Left lung (tissue), 14 donors: ENCODE measurements at places on chromosomes 12 and 14. TPM values are rescaled to one million over a fixed set of nuclear protein-coding genes. Genes with fewer than 3 reads are reported as not detected.

GRCh38 chr14:49886523-49886922 is 6.4 kb upstream of the ARF6 start:
- no peak for DNase-seq

DNA sequence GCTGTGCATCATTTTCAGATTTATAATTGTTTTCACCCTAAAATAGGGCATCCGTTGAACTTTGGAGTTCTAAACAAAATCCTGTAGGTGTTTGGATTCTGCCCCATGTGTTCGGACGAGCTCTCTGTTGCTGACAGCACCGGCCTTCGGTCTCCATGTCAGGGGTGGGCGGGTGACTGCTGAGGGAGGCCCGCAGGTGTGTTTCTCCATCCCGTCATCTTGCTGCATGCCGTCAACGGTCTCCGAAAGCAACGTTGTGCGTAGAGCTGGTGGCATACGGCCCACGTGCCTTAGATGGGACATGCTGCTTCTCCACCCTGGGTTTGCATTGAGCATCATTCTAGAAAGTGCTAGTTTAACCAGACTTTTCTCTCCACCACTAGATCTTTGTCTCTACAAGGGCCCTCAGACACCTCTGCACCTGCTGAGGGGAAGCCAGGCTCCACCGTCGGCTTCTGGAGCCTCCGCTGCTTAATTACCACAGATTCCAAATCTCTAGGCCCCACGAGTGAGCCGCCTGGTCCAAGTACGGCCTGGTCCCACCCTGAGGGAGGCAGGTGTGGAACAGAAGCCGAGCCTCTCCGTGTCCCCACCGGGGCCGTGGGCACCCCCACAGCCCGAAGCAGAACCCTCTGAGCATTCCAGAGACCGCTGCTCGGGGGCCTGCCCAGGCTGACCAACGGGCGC is 15.7 kb upstream of the AMN start:
- peak; percentile 73 for DNase-seq

- DNase-seq, result no peak
Measured at GRCh38 chr12:127936463-127936862, 330.5 kb upstream of the TMEM132C start.

GRCh38 chr12:132367852-132368251 is 38.5 kb upstream of the GALNT9 start:
- DNase-seq, result peak; percentile 21

GRCh38 chr12:42706321-42706720 is 116.8 kb upstream of the PRICKLE1 start:
- DNase-seq, result no peak

GRCh38 chr14:37027188-37027824 is 145.1 kb downstream of the SLC25A21 start:
- DNase-seq, result no peak

- DNase-seq, result no peak
Measured at GRCh38 chr14:94143711-94144110, 14.3 kb upstream of the IFI27L2 start.

- DNase-seq, result peak; percentile 44
Measured at GRCh38 chr14:46490238-46490685, 161.3 kb downstream of the RPL10L start.

GRCh38 chr14:95388699-95389098 is 69.0 kb upstream of the CLMN start:
- DNase-seq, result no peak

GRCh38 chr12:51270951-51271518 is 820 bp upstream of the SMAGP start:
- no peak for DNase-seq

GRCh38 chr12:121334513-121335343 is 17.5 kb downstream of the ANAPC5 start:
- DNase-seq, result no peak

GRCh38 chr14:89269404-89269803 is 147.6 kb downstream of the FOXN3 start:
- DNase-seq, result no peak

GRCh38 chr14:45145214-45145613 is 9.5 kb downstream of the FANCM start:
- no peak for DNase-seq

DNA sequence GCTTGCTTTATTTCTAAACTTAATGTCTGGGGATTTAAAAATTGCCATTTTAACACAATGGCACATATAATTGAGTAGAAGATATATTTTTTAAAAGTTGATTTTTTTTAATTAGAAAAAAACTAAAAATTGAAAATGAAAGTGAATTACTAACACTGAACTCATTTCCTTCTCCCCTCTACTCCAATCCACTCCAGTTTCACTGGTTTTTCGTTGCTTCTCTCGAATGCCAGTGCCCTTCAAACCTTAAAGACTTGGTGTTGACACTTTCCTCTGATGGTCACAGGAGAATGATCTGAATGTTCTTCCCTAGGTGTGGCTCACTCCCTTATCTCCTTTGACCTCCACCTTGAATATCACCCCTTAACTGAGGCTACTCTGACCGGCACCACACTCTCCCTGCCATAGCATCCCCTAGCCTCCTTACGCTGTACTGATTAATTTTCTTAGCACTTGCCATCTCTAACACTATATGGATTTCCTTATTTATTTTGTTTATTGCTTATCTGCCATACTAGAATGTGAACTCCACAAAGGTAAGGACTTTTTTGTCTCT is 107.1 kb downstream of the LIN7A start:
- no peak for DNase-seq

DNA sequence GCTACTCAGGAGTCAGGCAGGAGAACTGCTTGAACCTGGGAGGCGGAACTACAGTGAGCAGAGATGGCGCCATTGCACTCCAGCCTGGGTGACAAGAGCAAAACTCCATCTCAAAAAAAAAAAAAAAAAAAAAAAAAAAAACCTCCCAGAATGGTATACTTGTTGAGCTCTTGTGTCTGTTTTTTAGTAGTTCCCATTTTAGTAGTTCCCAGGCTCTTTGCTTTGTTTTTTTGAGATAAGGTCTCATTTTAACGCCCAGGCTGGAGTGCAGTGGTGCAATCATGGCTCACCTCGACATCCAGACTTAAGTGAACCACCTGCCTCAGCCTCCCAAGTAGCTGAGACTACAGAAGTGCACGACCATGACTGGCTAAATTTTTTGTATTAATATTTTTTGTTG is 13.4 kb downstream of the ATXN2 start:
- DNase-seq, result no peak

DNA sequence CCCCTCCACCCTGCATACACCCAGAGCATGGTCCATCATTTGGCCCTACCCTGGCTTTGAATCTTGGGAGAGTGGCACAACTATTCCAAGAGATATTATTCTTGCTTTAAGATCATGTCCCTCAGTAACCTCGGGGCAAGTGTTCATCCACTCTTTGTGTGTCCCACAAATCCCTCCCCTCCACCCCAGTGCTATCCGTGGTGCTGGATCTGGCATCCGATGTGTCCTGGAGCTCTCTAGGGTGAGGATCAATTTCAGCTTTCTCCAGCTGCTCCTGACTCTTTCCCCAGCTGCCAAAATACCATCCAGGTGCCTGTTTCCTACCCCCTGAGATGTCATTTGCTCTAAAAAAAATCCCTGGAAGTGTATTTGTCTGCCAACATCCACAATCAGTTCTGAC is 64.8 kb upstream of the CMKLR1 start:
- DNase-seq, result no peak

- DNase-seq, result peak; percentile 71
Measured at GRCh38 chr12:49909826-49910225, 6.1 kb upstream of the FAIM2 start.

- no peak for DNase-seq
Measured at GRCh38 chr12:131882804-131883520, 11.5 kb upstream of the ULK1 start.

- DNase-seq, result peak; percentile 80
Measured at GRCh38 chr14:105075379-105076295, 10.4 kb upstream of the GPR132 start.

- DNase-seq, result no peak
Measured at GRCh38 chr12:132481771-132482745, 7.9 kb upstream of the FBRSL1 start.

DNA sequence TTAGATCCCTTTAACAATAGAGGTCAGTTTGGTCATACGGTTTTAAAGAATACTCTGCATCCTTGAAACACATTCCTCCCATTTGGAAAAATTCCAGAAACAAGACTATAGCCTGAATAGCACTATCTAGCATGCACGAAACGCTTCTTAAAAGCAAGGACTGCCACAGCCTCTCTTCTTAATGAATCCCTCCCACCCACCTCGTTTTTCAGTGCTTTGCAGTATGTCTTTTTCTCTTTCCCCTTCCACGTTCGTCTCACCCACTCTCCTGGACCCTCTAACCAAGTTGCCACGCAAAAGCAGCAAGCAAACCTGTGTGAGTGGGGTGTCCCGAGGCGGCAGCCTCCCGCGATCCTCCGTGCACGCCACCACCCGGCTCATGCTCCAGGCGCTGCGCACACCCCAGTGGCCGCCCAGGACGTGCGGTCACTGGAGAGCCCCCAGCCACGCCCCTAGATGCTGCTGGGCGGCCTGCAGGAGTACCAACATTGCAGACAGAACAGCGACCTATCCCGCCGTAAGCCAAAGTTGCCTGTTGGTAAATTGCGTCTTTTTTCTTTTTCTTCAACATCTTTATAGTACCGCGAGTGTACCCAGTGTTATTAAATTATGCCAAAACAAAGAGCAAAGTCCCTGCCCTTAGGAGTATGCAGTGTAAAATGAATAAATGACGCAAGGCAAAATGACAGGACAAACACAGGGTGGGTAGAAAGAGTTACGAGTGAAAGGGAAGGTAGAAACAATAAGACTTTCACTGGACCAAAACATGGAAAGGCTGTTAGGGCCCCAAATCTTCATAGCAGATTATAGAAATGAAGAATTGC is at the start of gene SLC38A4:
Gene SLC38A4 (minus strand): TSS at position 407 of the 824 bp plus-strand sequence. CDS start 32,926 bp downstream, outside the sequence.
- peak; percentile 28 for DNase-seq

GRCh38 chr12:57176846-57177245 is 29.4 kb upstream of the LRP1-AS start:
- no peak for DNase-seq

GRCh38 chr12:108857158-108857407 is 300 bp downstream of the SSH1 start:
- DNase-seq, result no peak

GRCh38 chr12:124715121-124715990 is 147.9 kb upstream of the NCOR2 start:
- DNase-seq, result no peak

- no peak for DNase-seq
Measured at GRCh38 chr12:64500394-64500793, 48.5 kb downstream of the TBK1 start.

DNA sequence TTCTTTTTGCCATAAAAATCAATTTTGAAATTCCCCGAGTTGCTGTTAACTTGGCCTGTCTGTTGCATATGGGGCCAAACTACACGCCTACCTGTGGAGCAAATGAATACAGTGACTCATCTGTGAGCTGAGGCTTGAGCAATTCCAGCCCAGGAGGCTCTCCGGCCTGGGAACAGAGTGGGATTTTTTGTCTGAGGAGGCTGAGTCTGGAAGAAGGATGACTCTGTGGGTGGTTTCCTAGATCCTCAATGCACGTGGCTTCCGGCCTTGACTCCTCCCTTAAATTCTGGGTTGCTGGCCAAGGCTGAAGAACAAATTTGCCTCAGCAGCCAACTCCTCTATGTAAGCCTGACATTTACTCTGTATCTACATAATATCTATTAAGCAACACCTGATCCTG is 124.1 kb downstream of the SSPN start:
- no peak for DNase-seq

- no peak for DNase-seq
Measured at GRCh38 chr14:56805201-56805991, 4.9 kb downstream of the OTX2 start.

DNA sequence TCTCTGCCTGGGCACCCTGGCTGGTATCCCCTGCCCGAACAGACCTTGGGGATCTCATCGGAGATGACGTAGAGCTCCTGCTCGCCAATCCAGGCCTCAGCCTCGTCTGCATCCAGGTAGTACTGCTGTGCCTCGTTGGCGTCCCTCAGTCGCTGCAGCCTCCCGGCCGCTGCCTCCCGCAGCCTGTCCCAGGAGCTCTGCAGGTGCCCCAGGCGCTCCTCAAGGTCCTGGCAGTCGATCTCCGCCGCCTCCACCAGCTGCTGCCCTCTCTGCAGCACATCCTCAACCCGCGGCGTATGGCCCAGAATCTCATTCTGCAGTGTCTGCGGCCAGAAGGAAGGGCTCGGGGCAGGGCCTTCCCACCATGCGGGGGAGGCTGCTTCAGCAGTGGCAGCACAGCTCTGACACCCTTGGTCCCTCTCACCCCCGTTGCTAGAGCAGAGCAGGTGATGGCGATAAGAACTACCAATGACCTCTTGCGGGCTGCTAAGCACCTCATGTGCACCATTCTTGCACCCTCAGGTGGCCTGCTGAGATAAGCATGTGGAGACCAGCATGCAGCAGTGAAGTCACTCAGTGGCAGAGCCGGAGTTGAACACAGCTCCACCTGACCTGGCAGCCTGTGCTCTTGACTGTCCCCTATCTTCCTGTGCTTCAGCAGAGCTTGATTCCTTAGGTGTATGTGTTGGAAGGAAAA is 71.0 kb downstream of the PLEKHG3 start:
- no peak for DNase-seq

GRCh38 chr14:80942191-80942600 is 658 bp upstream of the CEP128 start:
- DNase-seq, result no peak

DNA sequence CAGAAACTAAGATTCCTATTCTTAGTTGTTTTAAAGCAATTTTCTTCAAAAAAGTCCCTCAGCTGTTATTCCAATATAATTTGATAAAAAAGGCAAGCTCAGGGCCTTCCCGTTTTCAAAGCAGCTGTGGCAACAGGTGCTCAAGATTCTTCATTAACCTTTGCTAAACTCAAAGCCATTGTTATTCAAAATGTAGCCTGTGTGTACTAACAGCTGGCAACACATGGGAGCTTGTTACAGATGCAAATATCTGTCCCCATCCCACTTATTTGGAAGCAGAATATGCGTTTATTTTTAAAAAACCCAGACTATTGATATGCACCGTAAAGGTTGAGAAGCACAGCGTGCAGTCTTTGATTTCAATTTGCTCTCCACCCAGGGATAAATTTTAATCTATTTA is 210.4 kb upstream of the SYT10 start:
- DNase-seq, result no peak

Gene APOF
- 0.13 TPM for polyA plus RNA-seq

Gene ISCA2
- polyA plus RNA-seq, result 32.0 TPM

Gene PPP1R36
- polyA plus RNA-seq, result 0.74 TPM

Gene KANSL2
- 56.4 TPM for polyA plus RNA-seq

Gene ABCB9
- 9.7 TPM for polyA plus RNA-seq

Gene STAC3
- polyA plus RNA-seq, result 2.9 TPM

Gene TMEM30B
- 19.2 TPM for polyA plus RNA-seq

Gene SMIM41
- 5.4 TPM for polyA plus RNA-seq

Gene WDHD1
- polyA plus RNA-seq, result 22.3 TPM

Gene MAP1LC3B2
- polyA plus RNA-seq, result 8.6 TPM

Gene KLRB1
- polyA plus RNA-seq, result 2.8 TPM

Gene PPM1H
- polyA plus RNA-seq, result 12.7 TPM

Gene PIK3C2G
- polyA plus RNA-seq, result 16.4 TPM

Gene BMP4
- 98.4 TPM for polyA plus RNA-seq

Gene AREL1
- 26.0 TPM for polyA plus RNA-seq
